B cell (primary cell): ENCODE measurements at places on chromosomes 1 and 21. TPM values are rescaled to one million over a fixed set of nuclear protein-coding genes. Genes with fewer than 3 reads are reported as not detected.

DNALI1 gene
- polyA plus RNA-seq = not detected in 2 replicates

ASCL5 gene
- not detected in 2 replicates for polyA plus RNA-seq

PLA2G2D gene
- 2.2 and 2.8 TPM in 2 replicates for polyA plus RNA-seq

- H3K36me3 ChIP-seq = peaks cover under 1% of the 10 kb centered on the region
- no peaks in the 10 kb centered on the region for H3K27me3 ChIP-seq
- H3K4me3 ChIP-seq = peak within 1 kb of the TSS; percentile 77
- peak; percentile 68 for DNase-seq
Observed at GRCh38 chr1:151006327-151007052, at the start of gene MINDY1. Gene MINDY1 (minus strand): TSS chr1:151006902. CDS start chr1:151002617, 4,285 bp downstream.

DNA sequence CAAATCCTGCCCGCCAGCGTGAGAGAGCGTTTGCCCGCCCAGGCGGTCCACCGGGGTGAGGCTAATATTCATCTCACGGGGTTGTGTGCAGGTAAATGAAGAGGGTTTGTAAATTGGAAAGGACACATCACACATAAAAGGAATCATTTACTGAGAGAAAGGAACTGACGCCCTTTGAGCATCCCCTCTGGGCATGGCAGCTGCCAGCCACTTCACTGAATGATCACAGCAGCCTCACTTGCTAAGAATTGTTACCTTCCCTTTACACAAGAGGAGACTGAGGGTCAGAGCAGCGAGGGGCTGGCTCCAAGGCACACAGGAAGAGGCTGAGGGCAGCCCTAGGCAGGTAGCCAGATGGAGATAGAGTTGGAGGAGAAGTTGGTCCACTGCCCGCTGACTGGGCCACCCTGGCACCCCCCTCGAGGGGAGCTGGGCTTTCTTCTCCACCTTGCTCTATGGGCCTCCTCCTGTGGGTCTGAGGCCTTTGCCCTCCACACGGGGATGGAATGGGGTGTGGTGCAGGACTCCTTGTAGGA is 96.0 kb downstream of the FOXD2 start:
- no peak overlapping the region for H3K27ac ChIP-seq
- no peaks in the 10 kb centered on the region for H3K27me3 ChIP-seq
- H3K4me3 ChIP-seq = no peak overlapping the region

- H3K27ac ChIP-seq = no peak overlapping the region
- H3K36me3 ChIP-seq = peaks cover 19% of the 10 kb centered on the region
- peaks cover 63% of the 10 kb centered on the region for H3K4me1 ChIP-seq
Observed at GRCh38 chr1:2248854-2249558, 20.9 kb downstream of the SKI start.
